OCI-LY7 (cell line): ENCODE measurements at places on chromosomes 2 and 18.
A peak's percentile ranks its signal among the peaks of the same experiment; 100 is the strongest.

DNA sequence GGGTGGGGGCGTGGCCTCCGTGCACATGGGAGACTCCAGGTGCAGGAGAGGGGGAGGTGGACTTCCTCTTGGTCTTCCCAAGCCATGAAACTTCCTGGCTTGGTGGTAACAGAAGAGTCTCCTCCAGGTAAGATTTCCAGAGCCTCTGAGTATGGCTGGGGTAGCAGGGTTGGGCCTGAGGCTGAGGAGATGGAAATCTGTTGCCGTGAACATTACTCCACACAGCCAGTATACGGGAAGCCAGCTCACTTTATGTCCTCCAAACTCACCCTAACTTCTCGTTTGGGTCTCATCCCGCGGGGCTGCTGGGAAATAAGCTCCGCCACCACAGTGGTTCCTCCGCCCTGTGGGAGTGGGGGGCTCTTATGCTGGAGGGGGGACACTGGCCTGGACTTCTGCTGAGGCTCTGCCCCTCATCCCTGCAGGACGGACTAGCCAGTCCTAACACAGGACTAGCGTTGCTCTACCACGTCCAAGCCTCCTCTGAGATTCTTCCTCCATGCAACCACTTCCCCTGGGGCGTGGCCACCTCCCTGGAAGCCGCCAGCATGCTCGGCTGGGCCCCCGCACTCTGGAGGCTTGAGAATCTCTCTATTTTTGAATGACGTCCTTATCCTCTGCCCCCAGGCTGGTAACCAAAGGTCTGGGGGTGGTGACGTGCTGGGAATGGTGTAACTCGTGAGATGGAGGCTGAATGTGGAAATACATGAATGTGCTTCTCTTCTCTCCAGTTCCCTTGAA lies 777 bp upstream of the RAB17 start:
- no peak for DNase-seq

DNA sequence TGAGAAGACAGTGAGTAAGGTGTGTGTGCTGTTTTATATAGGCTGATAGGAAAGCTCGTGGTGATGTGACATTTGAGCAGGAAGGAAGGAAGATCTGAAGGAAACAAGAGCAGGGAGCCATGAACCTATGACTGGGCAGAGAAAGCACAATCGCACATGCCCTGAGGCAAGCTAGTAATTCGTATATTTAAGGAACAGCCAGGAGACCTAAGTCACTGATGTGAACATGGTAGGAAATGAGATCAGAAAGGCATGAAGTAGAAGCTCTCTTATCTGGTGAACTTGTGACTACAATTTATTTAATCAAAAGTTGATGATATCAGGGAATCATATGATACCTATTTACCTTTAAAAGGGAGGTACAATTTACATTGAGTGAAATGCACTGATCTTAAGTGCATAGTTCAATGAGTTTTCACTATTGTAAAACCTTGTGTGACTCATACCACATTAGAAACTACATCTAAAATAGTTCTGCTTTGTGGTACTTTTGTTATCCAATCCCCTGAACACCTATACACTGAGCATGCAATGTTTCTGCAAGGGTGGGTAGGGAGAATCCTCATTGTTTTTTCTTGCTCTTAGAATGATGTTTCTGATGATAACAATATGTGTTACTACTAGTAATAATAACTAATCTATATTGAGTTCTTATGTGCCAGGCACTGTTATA lies 67.5 kb downstream of the GALNT13 start:
- DNase-seq = no peak

DNA sequence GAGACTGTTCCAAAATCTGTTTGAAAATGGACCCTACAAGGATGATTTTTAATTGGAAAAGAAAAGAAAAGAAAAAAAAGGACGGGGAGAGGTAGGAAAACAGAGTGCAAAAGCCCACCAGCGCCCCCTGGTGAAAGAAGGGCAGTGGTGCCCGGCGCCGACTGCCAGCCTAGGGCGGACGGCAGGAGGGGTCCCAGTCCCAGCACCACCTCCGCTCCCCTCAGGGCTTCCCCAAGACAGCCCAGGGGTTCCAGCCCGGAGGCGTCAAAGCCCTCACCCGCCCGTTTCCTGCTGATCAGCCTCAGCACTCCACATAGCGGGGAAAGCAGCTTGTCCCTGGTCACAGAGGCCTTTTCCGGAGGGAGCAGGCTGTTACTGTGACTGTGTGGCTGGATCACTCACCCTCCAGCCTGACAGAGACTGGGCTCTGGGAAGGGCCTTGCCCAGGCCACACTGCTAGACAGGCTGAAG lies 213.9 kb downstream of the TFCP2L1 start:
- DNase-seq = peak; percentile 51

GRCh38 chr2:33123216-33123615 lies 176.5 kb downstream of the LTBP1 start:
- DNase-seq = no peak

DNA sequence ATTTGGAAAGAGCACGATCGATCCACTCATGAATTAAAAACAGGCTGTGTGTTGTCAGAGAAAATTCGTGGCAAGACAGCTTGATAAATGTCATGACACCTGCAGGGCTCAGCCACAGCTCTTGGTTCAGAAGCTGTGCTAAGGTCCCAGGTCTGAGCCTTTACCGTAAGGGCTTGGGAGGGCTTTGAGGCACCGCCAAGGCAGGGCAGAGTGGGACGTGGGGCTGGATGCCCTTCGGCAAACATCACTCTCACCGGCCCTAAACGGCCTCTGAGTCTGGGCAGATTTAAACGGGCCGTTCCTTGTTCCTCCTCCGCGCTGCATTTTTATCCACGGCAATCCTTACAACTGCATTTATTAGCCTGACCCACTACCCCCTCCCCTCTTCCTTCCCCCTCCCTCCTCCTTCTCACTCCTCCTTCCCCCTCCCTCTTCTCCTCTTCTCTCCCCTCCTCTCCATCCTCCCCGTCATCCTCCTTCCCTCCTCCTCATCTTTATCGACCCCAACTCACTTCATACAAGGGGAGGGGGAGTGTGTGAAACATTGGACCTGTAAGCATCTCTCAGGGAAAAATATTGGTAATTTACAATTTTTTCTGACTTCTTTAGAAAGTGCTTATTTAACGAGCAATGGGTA lies 33.9 kb downstream of the MBP start:
- DNase-seq = peak; percentile 31

DNA sequence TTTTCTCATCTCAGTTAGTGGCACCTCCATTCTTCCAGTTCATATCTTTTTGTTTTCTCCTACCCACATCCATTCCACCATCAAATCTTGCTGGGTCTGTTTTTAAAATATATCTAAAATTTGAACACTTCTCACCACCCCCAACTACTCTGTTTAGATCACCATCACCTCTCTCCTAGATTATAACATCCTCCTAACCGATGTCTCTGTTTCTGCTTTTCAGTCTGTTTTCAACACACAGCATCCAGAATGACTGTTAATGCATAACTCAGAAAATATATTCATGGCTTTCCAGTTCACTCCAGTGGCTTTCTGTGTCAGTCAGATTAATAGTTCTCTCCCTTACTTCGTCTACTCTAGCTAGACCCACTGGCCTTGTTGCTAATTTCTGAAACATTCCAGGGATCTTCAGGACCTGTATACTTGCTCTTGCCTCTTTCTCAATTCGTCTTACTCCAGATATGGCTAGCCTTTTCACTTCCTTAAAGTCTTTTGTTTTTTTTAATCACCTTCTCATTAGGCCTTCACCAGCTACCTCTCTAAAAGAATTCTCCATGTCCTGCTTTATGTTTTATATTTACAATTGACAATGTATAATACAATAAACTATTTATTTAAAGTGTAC lies 105.3 kb downstream of the COMMD1 start:
- peak; percentile 35 for DNase-seq

DNA sequence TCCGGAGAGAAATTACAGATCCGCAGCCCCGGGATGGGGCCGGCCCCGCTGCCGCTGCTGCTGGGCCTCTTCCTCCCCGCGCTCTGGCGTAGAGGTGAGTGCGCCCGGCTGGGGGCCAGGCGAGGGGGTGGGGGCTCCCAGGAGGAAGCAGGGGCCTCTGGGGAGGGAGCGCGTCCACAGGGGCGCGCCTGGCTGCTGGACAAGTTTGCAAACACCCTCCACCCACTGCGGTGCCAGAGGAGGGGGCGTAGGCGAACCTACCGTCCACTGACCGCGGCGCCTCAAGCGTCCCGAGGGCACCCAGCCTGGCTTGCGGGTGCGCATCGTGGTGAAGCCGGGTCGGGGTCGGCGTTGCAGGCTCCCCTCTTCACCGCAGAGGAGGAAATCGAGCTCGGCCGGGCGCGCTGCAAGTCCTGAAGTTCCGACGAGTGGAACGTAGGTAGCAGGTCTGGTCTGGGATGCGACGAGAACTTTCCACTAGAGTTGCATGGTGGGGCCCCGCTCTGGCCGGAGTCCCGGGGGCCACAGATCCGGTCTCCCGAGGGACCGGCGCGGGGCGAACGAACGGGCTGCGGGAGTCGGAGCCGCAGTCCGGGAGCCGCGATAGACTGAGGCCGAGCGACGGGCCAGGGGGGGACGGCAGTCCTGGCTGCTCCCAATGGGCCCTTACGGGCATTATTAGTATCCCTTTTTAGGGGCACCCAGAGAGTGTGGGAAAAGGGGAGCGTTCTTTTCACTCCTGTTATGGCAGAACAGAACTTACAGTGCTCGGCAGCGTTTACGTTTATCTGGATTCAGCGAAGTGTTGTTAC lies 502 bp downstream of the MERTK start:
- DNase-seq = no peak

GRCh38 chr2:149087751-149088150 lies 49.3 kb downstream of the LYPD6B start:
- DNase-seq = peak; percentile 26
